ENCODE measurements at places on chromosomes 6 and 20.

DNA sequence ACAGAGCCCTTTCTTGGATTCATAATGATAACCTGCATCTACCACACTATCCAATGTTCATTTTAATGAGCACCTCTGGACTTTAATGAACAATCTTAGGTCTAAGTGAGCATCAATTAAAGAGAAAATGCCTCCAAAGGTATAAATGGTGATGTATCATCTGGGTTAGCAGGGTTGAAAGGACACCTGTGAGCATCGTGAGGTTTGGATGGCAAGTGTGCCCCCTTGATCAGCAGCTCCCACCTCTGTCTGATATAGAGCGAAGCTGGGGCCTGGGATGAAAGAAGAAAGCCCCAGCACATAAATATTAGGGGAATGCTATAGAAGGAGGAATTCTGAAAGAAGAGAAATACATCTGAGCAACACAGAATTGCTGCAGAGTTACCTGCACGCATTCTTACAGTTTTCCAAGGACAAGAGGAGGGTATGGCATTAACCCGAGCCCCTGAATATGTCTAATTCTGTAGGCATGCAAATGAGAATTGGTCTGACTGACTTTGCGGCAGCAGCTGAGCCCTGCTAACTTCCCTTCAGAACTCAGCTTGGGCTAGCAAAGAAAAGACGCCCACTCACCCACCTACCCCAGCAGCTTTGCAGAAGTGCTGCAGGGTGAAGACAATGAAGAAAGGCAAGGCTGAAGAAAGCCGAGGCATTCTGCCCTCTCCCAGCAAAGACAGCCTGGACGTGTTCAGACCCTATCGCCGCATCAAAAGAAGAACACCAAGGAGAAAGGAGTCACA is 136.2 kb downstream of the GMPR start:
- DNase-seq: no peak
- no peaks in the 10 kb centered on the region for H3K36me3 ChIP-seq
- H3K4me1 ChIP-seq: peaks cover 16% of the 10 kb centered on the region
- no peak overlapping the region for H3K4me3 ChIP-seq
- H3K27me3 ChIP-seq: no peaks in the 10 kb centered on the region

DNA sequence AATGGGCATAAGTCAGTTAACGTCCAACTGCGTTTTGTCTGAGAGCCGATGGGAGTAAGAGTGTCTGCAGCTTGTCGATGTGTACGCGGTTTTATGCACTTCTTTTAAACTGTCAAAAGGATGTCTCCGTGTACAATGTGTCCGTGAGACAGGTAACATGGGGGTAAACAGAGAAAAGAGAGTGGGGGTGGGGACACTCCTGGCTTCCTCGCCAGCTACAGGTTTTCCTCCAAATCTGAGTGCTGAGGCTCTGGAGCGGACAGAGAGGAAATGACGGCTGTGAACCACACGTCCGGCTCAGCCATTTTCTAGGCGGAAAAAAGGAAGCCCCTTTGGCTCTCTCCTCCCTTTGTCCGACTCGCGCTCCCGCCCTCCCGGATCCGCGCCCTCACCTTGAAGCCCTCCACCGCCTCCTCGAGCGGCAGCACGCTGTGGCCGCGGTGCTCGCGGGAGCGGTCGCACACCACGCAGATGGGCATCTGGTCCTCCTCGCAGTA is 916 bp downstream of the TRIM27 start:
- H3K36me3 ChIP-seq: peaks cover 38% of the 10 kb centered on the region
- H3K4me1 ChIP-seq: no peaks in the 10 kb centered on the region
- DNase-seq: peak; percentile 74
- peak overlapping the region; percentile 96 for H3K27ac ChIP-seq
- H3K4me3 ChIP-seq: peak overlapping the region; percentile 74

DNA sequence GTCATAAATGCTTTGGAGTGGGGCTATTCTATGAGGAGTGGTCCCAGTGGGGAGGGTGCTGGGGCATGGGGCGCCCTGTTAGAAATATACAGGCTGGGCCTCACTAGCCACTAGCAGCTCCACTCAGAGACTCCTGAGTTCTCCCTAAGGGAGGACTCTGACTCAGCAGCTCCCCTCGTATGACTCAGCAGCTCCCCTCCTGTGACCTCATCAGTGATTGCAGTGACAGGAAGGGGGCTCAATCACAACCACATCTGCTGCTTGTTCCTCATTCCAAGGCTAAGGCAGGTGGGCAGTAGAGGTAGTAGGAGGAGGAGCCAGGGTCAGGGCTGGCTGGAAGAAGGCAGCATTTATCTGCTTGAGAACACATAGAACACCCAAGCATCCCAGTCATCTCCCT is 73.7 kb downstream of the PRND start:
- H3K27me3 ChIP-seq: no peaks in the 10 kb centered on the region
- no peak for DNase-seq
- peak overlapping the region; percentile 8 for H3K27ac ChIP-seq
- H3K36me3 ChIP-seq: peaks cover 11% of the 10 kb centered on the region
- H3K4me1 ChIP-seq: no peaks in the 10 kb centered on the region
- no peak overlapping the region for H3K4me3 ChIP-seq

GRCh38 chr6:90350689-90351554 is 54.3 kb upstream of the BACH2 start:
- no peaks in the 10 kb centered on the region for H3K36me3 ChIP-seq
- DNase-seq: no peak
- no peaks in the 10 kb centered on the region for H3K4me1 ChIP-seq
- no peak overlapping the region for H3K4me3 ChIP-seq
- H3K27ac ChIP-seq: no peak overlapping the region
- H3K27me3 ChIP-seq: no peaks in the 10 kb centered on the region

DNA sequence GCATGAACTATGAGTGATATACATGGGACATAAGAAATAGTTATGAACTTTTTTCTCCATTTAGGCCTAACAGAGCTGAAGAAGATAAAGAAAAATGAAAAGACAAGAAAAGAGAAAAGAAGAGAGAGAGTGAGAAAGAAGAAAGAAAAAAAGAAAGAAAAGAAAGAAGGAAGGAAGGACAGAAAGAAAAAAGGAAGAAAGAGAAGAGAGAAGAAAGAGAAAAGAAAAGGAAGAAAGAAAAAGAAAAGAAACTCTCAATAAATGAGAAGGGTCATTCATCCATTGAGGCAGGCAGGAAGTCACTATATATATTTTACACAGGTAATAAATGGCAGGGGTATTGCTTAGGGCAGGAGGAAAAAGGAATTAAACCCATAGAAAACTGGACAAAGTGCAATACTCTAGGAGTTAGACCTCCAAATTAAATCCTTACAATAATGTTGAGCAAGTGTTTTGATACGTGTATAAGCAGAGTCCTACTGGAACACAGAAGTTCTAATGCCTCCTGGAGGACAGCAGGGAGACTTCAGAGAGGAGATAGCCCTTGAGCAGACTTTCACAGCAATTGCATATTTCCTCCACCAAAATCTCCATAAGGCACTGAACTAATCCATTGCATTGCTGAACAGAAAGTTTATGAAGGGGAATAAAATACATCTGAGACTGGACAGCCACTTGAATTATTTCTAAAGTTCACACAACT is 86.4 kb upstream of the TENT5A start:
- DNase-seq: no peak
- no peak overlapping the region for H3K27ac ChIP-seq
- no peak overlapping the region for H3K4me3 ChIP-seq
- no peaks in the 10 kb centered on the region for H3K27me3 ChIP-seq
- no peaks in the 10 kb centered on the region for H3K36me3 ChIP-seq
- H3K4me1 ChIP-seq: peaks cover 7% of the 10 kb centered on the region

GRCh38 chr6:79143320-79143898 is 65.4 kb upstream of the PHIP start:
- no peaks in the 10 kb centered on the region for H3K4me1 ChIP-seq
- H3K36me3 ChIP-seq: no peaks in the 10 kb centered on the region

- H3K4me1 ChIP-seq: peaks cover 5% of the 10 kb centered on the region
- H3K27ac ChIP-seq: no peak overlapping the region
- no peak for DNase-seq
- no peak overlapping the region for H3K4me3 ChIP-seq
- no peaks in the 10 kb centered on the region for H3K27me3 ChIP-seq
Measured at GRCh38 chr6:107585815-107586435, 96.0 kb downstream of the SOBP start.

- H3K36me3 ChIP-seq: no peaks in the 10 kb centered on the region
- no peak overlapping the region for H3K27ac ChIP-seq
- H3K4me1 ChIP-seq: no peaks in the 10 kb centered on the region
- H3K4me3 ChIP-seq: no peak overlapping the region
- no peak for DNase-seq
Measured at GRCh38 chr6:127880429-127880828, 20.4 kb downstream of the THEMIS start.

DNA sequence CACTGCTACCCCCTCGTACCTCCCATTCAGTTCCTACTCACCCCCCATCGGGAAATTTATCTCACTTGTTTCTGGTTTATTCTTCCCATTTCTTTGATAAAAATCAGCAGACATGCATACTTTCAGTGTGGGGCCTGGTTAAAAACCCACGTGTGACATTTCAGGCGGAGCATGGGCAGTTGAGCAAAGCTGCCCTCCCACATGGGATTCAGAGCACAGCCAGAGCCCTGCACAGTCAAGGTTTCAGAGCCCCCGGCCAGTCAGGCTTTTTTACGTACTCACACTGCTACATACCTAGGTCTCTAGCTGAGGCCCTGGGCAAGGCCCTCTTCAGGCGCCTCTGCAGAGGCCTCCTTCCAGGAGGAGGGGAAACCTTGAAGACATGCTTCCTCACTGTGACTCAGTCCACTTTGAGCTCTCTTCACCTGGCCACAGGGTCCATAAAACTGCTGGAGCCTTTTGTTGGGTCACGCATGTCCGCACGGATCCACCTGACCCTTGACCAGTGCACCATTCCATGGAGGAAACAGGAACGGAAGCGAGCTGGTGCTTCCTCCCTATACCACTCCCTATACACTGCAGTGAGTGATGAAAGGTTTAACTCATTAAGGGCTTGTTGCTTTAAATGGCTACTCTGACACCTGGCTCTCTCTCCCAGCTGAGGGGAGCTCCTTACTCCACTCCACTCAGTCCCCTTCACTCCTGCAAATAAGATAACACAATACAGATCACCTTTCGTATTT is 713.3 kb downstream of the PRKN start:
- H3K4me3 ChIP-seq: no peak overlapping the region
- DNase-seq: no peak
- H3K36me3 ChIP-seq: no peaks in the 10 kb centered on the region
- no peaks in the 10 kb centered on the region for H3K27me3 ChIP-seq
- H3K4me1 ChIP-seq: no peaks in the 10 kb centered on the region

- no peaks in the 10 kb centered on the region for H3K4me1 ChIP-seq
- no peaks in the 10 kb centered on the region for H3K27me3 ChIP-seq
Measured at GRCh38 chr6:90938122-90938521, 351.2 kb upstream of the MAP3K7 start.

DNA sequence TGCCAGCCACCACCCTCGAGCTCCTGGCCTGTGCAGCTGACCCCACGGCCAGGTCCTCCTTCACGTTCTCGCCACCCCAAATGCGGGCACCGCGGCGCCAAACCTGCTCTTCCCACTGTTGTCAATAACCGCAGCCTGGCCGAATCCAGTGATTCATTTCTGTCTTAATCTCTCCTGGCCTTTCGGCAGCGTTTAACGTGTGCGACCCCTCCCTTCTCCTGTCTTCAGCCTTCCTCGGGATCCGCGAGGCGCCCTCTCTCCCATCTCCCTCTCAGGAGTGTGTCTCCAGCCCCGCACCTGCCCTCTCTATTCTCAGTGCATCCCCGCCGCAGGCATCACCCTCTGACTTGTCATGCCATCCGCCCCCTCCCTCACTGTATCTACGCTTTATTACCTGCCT is 91.4 kb downstream of the THBS2 start:
- H3K36me3 ChIP-seq: no peaks in the 10 kb centered on the region
- H3K27me3 ChIP-seq: no peaks in the 10 kb centered on the region
- H3K4me3 ChIP-seq: peak overlapping the region; percentile 18
- peak overlapping the region; percentile 75 for H3K27ac ChIP-seq

GRCh38 chr6:127533736-127534135 is 14.6 kb upstream of the MTCL3 start:
- no peak overlapping the region for H3K4me3 ChIP-seq
- H3K36me3 ChIP-seq: no peaks in the 10 kb centered on the region
- H3K27ac ChIP-seq: no peak overlapping the region
- H3K4me1 ChIP-seq: no peaks in the 10 kb centered on the region
- no peak for DNase-seq

DNA sequence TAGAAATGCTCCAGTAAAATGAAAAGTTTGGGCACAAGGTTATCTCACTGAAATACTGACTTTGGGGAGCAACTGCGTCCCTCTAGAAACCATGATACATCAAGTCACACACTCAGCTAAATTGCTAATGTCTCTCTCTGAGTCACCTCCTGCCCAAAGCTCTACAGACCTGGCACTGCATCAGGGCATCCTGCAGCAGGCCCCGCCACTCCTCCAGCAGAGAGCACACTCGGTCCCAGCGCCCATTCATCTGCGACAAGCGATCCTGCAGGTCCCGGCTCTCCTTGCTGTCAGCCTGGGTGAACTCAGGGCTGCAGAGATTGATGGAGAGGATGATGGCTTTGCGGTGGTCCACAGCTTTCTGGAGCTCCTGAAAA is 329.0 kb downstream of the ESR1 start:
- H3K27me3 ChIP-seq: no peaks in the 10 kb centered on the region
- H3K27ac ChIP-seq: no peak overlapping the region
- no peak for DNase-seq
- no peaks in the 10 kb centered on the region for H3K4me1 ChIP-seq

DNA sequence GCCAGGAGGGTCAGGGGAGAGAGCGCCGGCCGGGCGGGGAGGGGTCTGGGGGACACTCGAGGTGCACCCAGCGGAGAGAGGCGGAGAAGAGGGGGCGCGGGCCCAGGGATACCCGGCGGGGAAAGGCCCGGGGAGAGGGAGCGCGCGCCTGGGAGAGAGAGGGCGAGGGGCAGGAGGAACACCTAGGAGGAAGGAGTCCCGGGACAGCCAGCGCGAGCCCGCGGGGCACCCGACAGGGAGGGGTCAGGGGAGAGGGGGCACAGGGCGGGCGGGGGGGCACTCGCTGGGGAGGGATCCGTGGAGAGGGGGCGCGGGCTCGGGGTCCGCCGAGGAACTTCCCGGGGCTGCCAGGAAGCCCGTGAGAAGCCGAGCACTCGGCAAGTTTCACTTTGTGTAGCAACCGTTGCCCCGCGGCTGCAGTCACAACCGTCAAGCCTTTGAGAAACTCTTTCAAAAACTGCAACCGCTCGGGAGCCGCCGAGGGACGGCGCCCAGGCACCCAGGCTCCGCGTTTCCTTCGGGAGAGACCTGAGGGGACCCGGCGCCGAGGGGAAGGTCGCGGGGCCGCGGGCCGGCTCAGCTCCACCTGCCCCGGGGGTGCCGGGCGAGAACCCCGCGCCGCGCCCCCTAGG is 471 bp downstream of the EZR start:
- peaks cover 13% of the 10 kb centered on the region for H3K4me1 ChIP-seq
- DNase-seq: peak; percentile 48
- peak overlapping the region; percentile 79 for H3K4me3 ChIP-seq
- no peaks in the 10 kb centered on the region for H3K36me3 ChIP-seq
